ENCODE measurements at places on chromosomes 2 and 18.

- no peak for DNase-seq
These were observed 119.0 kb upstream of the REV1 start for GRCh38 chr2:99608861-99609260.

DNA sequence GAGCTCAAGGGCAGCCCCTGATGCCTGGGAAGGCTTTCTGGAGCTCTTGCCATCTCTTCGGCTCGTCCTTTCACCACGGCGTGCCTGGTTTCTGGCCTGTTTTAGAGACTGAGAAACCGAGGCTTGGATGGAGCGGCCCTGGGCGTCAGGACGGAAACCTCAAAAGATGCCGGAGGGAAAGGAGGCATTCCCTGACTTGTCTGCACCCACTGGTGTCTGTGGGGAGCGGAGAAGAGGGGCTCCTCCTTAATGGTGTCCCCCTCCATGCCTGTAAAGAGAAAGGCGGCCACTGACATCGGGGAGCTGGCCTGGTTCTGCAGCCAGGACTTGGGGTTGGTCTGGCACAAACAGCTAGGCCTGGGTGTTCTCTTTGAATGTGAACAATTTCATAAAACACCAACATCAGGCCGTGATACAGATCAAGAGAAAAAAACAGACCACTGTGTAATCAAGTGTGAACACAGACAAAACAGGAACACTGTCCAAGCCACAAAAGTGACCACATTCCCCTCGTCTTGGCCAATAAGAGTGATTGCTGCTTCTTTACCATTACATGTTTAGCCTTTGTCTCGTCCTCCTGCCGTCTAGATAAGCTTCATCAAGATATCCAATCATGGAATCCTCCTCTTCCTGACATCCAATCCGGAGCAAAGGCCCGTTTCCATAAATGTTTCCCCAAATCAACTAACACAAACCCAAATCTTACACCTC lies 633 bp upstream of the ILKAP start:
- no peak for DNase-seq

DNA sequence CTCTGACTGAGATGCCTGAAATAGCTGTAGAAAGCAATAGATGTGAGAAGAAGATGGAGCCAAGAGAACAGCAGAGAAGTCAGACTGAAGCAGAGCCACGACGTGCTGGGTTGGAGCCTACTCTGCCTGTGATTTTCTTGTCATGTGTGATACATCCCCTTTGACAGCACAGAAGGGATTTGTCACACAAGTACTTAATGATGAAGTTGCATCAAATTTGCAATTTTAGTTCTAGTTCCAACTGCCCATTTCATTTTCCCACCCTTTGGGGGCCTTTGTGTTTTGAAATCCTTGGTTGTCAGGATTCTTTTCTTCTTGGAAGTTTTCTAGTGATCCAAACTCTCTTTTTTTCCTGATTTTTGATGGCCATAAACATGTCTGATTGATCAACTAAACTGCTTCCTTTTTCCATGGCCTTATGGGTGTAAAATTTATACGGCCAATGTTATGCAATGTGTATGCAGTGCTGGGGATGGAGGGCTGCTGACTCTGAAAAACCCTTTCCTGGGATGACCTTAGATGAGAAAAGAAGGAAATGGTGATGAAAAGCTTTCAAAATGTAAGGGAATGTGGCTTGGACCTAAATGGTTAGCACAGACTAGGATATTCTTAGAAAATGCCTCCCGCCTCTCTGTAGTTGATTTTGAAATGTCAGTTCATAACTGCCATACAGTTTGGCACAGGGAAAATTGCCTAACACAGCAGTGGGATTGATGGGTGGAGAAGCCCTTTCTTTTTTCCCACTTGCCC lies 9.6 kb upstream of the B3GNT2 start:
- DNase-seq = no peak

DNA sequence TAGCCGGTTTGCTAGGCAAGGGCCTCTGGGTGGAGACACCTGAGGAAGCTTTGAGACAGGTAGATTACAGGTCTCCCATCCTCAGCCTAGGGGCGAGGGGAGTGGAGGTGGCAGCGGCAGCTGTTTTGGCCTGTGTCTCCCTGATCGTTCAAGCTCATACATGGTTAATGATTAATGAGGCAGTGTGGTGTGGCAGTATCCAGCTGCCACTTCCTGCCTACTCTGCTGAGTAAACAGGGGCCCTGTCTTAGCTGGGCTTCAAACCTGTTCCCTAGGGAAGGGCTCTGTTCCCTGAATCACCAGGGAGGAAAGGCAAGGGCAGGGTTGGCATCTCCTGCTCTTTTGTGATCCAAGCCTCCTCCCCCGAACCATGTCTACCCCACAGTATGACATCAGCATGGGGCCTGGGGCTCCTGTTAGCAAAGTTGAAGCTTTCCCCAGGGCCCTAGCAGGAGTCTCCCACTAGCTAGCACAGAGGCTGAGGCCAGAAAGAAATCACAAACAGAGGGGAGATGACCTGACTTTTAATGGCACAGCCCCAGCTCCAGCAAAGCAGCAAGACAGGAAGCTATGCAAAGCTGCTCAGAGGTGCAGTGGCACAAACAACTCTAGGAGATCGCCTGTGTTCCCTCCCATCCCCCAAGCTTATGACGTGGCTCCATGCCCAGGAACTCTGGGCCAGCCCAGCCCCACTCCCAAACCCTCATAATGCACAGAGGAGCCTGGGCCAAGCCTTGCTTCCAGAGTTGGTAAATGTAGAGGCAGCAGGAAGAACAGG lies 3.7 kb upstream of the TUBA4B start:
- peak; percentile 67 for DNase-seq

- DNase-seq = no peak
These were observed 145.7 kb downstream of the ZEB2 start for GRCh38 chr2:144374163-144374661.

Data from uterus (tissue), 4 donors.